CD8-positive, alpha-beta T cell (primary cell): ENCODE measurements at places on chromosomes 7 and 10.

DNA sequence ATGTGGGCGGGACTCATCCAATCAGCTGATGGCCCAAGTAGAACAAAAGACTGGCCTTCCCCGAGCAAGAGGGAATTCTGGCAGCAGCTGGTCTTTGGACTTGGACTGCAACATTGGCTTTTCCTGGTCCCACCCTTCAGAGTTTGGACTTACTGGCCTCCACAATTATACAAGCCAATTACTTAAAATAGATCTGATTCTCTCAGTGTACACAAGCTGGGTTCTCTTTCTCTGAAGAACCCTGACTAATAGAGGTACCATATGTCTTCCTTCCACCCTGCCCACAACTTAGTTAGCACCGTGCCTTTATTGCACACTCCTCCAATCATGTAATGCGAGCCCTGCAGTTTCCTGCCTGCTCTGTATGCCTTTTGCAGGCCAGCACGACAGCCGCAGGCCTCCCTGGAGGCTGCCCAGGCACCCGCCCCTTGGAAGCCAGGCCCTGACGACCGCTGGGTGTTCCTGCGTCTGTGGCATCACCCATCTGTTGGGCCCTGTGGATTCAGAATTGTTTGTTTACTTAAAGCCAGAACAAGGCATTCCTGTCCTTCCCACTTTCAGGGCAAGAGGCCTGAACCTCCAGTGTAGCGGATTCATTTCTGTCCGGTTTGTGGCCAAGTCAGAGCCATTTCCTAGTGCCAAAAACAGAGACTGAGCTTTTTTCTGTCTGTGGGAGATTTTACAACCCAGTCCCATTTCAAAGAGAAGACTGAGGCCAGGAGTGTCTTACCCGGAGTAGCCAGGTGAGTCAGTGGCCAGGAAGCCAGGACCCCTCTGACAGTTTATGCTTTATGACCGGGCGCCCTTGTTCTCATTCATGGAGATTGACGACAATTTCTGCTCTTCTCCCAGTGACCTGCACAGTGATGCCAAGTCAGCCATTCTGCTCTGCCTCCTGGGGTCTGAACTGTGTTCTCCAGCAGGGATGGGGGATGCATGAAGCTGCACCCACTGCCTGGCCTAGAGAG is 968 bp upstream of the INMT start:
- no peak for DNase-seq

- no peak for DNase-seq
These were observed 33.0 kb downstream of the TMEM106B start for GRCh38 chr7:12244129-12244528.

DNA sequence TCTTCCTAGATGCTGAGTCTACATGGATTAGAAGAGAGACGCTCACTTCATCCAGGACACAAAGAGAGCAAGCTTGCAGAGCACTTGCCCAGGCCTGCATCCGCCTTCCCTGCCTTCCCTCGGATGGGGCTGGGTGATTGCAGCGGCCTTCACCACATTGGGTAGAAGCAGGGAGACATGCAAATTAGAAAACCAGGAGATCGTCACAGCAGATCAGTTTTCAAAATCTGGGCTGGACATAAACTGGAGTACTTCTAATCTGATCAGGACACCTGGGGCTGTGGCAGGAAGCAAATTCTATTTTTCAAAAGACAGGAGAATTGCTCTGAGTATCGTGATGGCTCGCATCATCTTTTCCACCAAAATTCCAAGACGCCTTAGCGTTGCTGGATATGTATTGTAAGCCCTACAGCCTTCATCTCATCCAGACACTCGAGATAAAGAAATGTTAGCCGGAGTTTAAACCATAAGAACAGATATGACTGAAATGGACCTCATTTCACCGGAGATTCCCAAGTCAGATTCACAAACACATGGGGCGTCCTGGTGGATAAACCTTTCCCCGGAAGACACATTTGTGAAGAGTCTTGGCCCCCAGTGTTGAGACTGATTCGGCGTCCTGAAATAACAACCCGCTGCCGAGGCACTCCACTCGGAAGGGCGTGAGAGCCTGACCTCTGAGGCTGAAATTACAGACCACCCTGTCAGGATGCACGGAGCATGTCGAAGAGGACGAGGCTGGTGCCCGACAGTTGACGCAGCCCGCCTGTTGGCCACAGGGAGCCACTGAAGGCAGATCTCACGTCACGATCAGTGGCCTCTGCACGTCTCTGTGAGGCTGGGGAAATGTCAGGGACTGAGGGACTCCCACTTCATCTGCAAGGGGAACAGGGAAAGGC is 91.2 kb upstream of the PARD3 start:
- DNase-seq: no peak

DNA sequence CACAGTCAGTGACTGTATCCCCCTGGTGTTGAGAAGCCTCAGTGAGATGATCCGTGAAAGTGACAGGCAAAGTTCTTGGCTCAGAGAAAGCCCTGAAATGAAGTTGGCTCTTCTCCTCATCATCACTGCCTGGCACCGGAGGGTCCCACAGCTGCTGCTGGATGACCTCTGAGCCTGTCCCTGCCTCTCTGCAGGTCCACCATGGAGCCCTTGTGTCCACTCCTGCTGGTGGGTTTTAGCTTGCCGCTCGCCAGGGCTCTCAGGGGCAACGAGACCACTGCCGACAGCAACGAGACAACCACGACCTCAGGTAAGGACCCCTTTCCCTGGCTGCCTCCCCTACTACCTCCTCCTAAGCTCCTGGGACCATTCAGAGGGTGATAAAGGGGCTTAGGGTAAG is 85.5 kb downstream of the MKI67 start:
- no peak for DNase-seq

DNA sequence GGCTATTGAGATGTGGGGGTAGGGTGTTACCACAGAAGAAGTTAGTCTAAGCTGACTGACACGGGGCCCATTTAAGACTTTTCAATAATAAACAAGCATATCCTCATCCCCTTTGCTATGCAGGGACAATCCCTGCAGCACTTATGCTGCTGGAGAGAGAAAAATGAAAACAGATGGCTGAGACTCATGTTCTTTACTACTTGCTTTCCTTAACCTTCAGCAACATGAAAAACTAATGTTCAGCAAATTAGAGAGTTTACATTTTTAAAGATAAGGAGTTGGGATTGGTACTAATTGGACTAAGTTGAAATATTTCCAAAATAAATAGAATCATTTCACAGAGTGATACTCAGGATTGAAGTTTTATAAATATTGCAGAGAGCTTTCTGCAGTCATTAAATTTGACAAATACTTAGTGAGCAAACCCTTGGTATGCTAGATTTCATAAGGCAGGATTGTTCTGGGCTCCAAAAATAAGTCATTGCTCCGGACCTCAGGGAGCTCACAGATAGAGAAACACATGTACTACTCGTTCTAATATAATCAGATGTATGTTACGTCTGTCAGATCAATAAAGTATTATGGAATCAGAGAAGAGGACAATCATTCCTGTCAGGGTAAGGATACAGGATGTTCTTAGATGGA is 147.1 kb upstream of the LRRN3 start:
- no peak for DNase-seq

- DNase-seq: no peak
These were observed 88.2 kb downstream of the AOAH start for GRCh38 chr7:36636126-36636525.

GRCh38 chr10:52245547-52245946 is 68.5 kb upstream of the DKK1 start:
- no peak for DNase-seq

DNA sequence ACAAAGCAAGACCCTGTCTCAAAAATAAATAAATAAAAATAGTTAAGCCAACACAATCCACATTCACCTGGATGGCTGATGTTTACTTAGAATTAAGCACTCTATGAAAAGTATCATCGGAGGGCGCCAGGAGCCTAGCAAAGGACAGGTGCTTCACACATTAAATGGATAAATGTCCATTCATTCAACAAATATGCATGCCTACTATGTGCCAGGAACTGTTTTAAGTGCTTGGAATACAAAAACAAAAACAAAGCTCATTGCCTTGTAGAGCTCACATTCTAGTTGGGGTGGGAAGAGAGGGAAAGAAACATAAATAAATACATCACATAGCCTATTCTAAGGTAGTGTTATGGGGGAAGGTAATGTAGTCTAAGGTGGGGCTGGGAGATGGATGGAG is 4.1 kb downstream of the BAIAP2L1 start:
- no peak for DNase-seq

DNA sequence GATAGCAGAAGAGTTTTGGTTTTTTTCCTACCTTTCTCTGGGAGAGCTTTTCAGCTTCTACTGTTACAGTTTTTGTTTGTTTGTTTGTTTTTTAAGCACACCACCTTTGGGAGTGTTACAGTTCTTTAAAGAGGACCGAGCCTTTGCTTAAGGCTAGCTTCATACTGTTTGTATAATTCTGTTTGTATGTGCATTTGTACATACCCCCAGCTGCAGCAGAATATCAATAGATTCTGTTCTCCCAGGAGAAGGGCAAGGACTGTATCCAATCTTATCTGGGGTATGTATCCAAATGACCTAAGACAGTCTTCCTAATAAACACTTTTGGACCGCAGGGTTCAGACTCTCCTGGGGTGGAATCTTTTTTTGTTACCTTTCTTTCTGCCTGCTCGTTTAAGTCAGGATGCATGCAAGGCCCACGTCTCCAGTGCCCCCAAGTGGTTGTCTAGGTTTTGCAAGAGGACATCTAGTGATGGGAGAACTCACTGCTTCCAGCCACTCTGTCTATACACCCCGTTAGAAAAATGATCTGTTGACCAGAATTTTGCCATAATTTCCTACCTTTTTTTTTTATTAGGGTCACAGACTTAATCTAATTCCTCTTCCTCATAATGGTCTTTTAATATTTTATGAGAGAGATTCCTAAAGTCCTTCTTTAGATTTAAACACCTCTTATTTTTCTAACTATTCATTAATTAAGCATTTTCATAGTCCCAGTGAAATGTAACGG is 23.9 kb downstream of the NRF1 start:
- DNase-seq: peak; percentile 41

GRCh38 chr10:22997096-22997495 is 69.2 kb downstream of the ARMC3 start:
- DNase-seq: no peak

- DNase-seq: no peak
These were observed 16.3 kb downstream of the MBL2 start for GRCh38 chr10:52756295-52756694.

DNA sequence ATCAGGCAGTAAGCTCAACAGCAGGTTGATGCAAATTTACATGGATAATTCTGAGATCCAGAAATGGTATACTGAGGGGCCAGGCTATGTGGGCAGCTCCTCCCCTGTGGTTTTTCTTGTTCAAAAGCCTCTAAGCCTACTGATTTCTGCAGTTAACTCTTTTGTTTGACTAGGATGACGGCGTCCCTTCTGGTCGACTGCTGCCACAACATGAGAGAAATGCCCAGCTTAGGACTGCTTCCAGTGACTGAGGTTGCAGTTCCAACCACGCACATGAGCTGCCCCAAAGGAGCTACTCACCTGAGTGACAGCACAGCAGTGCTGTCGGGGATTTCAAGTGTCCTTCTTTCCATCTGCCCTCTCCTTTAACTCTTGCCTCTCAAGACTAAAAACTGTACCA is 973.0 kb upstream of the GHITM start:
- DNase-seq: no peak

GRCh38 chr7:63899691-63900393 is 98.8 kb upstream of the ZNF722 start:
- DNase-seq: peak; percentile 89

DNA sequence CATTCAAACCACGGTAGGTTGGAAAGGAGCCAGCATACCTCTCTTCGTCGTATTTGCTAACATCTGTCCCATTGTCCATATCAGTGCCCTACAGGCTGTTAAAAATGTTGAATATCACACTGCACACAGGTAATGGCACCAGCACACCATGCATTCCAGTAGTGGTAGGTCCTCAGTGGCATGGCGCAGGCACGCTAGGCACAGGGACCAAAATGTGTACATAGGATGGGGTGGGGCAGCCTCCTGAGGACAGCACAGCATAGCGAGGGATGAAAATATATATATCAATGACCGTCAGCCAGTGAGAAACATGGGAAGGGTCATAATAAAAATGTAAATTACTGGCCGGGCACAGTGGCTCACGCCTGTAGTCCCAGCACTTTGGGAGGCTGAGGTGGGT is 99.9 kb upstream of the CTBP2 start:
- no peak for DNase-seq

GRCh38 chr10:89879121-89879520 is 177.7 kb downstream of the KIF20B start:
- no peak for DNase-seq

DNA sequence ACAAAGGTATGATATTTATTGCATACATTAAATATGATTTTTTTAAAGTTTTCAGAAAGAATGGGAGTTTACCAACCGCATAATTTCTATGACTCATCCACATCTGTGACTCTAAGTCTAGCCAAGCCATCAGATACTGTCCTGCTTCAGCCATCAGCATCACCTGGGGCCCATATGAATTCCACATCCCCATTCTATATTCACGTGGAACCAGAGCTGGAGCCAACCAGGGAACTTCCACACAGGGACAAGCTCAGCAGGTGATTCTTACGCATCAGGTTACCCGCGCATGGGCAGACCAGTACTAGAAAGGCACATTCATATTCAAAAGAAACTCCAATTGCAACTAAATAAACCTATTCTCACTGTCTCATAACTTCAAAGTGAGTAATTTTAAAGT is 817.7 kb upstream of the IGFBP3 start:
- DNase-seq: no peak

DNA sequence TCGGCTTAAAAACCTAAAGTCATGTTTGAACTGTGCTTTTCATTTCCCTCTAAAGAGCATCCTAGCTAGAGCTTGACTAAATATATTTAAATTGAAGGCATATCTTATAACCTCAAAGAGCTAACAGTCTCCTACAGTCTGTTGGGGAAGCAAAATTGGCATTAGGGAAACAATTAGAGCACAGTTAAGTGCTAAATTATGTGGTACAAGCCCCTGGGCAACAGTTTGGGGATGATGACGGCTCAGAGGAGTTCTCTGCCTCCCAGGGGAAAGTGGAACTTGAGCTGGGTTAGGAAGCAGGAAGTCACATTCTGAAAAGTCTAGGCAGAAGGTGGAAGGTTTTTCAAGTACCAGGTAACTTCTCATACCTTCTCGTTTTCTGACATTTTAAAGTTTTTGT is 18.6 kb upstream of the GOT1 start:
- DNase-seq: no peak

- DNase-seq: no peak
These were observed 9.4 kb upstream of the GPER1 start for GRCh38 chr7:1078519-1078918.

- DNase-seq: no peak
These were observed 117.0 kb downstream of the WNT2 start for GRCh38 chr7:117205873-117206272.

GRCh38 chr10:131802996-131803395 is 97.8 kb upstream of the PPP2R2D start:
- DNase-seq: no peak
